GM12864 (cell line): ENCODE measurements at places on chromosomes 1 and 21.

DNA sequence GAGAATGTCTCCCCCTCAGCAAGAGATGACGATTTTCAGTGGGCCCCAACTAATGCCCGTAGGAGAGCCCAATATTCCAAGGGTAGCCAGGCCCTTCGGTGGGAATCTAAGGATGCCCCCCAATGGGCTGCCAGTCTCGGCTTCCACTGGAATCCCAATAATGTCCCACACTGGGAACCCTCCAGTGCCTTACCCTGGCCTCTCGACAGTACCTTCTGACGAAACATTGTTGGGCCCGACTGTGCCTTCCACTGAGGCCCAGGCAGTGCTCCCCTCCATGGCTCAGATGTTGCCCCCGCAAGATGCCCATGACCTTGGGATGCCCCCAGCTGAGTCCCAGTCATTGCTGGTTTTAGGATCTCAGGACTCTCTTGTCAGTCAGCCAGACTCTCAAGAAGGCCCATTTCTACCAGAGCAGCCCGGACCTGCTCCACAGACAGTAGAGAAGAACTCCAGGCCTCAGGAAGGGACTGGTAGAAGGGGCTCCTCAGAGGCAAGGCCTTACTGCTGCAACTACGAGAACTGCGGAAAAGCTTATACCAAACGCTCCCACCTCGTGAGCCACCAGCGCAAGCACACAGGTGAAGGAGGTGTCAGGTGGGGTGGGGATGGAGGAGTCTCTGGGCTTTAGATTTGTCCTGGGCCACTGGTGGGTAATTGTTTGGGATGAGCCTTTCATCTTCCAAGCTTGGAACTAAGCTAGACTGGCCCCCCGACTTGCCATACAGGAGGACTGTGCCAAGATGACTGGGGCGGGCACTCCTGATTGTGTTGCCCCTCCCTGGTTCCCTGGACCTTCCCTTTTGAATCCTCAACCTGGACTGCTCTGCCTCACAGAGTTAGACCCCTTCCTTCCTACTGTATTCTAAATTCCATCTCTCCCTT is 11.2 kb downstream of the KLF17 start:
- DNase-seq, result no peak

DNA sequence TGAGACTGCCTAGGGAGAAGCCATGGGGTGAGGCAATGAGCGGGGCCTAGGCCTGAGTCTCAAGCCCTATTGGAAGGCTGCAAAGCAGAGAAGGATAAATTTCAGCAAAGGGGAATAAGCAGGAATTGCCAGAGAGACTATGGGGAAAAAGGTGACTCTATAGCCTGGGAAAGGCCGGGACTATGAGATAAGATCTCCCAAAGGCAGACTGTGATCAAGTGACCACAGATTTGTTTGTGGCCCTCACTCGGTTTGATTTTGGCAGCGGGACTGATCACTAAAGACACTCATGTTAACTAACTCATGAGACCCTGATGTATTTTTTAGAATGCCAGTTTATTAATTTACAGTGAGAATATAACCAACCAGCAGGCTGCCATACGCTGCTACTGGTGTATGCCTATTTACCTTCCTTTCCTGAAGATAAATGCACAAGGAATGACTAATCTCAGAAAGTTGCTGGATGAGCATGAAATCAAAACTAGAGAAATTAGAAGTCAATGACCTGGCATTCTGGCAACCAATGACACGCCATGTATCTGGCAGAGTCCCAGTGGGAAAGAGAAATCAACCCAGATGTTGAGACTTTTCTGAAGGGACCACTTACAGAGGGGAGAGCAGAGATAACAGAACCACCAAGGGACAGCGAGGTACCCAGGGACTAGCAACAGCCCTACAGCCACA is 4.3 kb downstream of the HSF2BP start:
- DNase-seq, result no peak

GRCh38 chr1:4489486-4489885 is 164.9 kb upstream of the AJAP1 start:
- no peak for DNase-seq

DNA sequence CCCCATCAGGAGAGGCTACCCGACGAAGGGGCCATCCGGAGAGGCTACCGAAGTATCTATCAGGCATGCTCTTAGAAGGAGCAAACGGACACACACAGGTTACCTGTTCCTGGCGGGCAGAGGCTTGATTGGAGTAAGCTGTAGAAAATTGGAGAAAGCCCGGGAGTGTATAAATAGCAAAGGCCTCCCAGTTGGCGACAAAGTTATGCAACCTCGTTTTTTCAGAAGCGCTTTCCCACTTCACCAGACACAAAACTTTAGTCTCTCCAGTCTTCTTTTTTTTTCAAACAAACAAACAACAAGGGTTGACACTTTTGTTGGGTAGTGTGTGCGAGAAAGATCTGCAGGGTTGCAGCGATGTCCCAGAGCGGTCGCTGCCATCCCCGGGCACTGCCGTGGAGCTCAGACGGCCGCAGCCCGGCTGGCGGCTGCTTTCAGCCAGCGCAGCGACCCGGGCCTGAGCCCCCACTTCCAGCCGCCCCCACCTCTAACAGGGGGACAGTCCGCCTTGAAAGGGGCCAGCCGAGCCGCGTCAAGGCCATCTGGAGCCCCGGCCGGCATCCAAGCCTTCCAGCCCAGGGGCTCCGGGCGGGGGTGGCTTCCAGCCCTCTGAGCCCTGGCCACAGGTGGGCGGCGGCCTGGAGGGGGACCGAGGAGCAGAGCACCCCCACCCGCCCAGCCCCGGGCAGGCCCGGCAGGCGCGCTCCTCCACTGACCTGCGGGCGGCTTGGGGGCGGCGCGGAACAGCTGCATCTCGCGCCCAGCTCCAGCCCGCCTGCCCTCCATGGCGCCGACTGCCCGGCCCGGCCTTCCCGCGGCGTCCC is 616 bp downstream of the MCOLN3 start:
- DNase-seq, result no peak

DNA sequence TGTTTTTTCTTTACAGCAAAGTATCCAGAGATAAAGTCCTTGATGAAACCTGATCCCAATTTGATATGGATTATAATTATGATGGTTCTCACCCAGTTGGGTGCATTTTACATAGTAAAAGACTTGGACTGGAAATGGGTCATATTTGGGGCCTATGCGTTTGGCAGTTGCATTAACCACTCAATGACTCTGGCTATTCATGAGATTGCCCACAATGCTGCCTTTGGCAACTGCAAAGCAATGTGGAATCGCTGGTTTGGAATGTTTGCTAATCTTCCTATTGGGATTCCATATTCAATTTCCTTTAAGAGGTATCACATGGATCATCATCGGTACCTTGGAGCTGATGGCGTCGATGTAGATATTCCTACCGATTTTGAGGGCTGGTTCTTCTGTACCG is 6.5 kb downstream of the DEGS1 start:
- DNase-seq, result no peak

- peak; percentile 10 for DNase-seq
Measured at GRCh38 chr1:210446479-210446878, 117.8 kb downstream of the HHAT start.

GRCh38 chr1:15680561-15681348 is 3.4 kb upstream of the PLEKHM2 start:
- no peak for DNase-seq

DNA sequence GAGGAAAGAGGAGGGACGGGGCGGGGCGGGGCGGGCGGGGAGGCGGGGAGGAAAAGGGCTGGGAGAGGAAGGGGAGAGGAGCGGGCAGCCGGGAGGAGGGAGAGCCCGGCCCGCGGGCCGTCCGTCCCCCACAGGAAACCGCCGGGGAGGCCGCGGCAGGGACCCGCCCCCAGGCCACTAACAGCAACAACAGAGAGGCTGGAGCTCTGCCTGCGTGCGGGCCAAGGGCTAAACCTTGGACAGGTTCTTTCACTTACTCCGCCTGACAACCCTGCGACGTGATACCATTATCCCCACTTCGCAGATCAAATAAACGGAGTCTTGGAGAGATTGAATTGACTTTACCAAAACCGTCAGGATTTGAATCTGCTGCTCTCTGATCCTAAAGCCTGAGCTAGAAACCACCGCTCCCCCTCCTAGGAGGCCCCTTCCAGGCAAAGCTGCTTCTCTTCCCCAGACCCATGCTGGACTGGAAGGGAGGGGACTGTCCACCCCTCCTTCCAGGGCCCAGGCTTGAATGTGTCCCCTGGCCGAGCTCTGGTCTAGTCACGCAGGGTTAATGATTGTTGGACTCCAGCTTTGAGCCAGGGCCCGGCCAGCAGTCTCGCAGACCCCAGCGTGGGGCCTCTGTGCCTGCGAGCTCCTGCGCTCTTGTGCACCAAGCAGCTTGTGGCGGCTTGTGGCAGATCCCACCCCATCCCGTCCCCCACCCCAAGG is at the start of gene EVA1B:
TSS of gene EVA1B (minus strand) at position 10 of the 717 bp plus-strand sequence. CDS start 608 bp downstream, outside the sequence.
- no peak for DNase-seq

GRCh38 chr1:51671527-51672325 is 54.8 kb downstream of the OSBPL9 start:
- DNase-seq, result no peak

DNA sequence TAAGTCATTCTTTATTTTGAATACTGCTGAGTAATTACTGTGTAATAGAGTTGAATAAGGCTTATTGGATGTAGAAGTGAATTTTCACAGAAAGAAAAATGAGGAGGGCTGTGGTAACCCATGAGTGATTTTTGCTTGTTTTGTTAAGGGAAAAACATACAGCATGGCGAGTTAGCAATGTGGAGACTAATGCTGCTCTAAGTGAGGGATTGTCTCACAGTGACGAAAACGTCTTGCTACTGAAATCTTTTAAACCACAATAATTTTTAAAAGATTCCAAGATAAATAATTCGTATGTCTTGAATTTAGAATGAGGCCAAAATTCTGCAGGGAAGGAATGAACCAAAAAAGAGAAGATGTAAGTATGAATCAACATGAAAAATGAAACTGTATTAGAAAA is 16.2 kb upstream of the PLA2G4A start:
- DNase-seq, result no peak

DNA sequence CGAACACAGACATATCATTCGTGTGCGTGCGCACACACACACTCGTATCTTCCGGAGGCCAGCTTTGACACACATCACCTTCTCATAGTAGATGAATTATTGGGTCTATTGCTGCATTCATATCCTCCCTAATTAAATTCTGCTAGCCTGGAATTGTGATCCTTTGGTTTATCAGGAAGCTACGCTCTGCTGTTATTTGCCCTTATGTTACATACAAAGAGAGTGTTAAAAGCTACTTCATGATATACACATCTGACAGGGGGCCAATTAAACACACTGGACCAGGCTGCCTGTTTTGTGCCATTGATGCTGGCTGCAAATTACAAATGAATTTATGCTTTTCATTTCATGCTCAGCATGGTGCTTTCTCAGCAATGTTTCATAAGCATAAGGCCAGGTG is 252.0 kb downstream of the RHOU start:
- DNase-seq, result no peak

DNA sequence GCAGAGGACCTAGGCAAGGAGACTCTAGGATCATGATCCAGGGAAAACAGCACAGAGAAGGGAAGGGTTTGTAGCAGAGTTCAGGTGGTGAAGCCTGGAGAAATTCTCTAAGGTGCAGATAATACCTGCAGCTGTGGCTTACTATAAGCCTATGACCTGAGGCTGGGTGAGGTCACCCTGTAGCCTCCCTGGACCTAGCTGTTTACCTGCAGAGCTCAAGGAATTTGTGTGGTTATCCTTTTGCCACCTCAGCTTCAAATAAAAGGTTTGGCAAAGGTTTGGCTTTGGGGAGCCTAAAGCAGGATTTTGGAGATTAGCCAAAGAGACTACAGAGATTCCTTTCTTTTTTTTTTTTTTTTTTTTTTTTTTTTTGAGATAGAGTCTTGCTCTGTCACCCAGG is 79.5 kb upstream of the ZNF648 start:
- no peak for DNase-seq
